NCI-H524 (cell line): ENCODE measurements at places on chromosomes 7 and 10.

DNA sequence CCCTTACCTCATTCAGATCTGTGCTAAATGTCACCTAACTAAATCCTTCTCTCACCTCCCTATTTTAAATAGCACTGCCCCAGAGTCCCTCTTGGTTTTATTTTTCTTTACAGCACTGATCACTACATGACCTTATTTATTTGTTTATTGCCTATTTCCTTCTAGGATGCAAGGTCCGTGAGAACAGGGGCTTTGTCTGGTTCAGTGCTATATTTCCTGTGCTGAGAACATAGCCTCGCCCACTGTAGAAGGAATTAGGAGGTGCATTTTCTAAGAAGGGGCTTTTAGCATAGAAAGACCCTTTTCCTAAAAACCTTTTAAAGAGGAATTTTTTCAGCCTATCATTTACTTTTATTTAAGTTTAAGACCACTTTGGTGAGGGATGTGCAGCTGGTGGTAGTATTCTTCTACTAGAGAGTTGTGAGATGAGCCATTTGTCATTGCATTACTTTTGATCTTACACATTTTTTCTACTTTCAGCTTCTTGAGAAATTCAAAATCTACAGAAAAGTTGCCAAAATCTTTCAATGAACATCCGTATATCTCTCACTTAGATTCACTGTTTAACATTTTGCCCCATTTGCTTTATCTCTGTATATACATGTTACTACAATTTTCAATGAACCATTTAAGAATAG, 13.5 kb upstream of the PCGF5 start:
- no peak for DNase-seq

GRCh38 chr7:37916673-37917660, at the start of gene SFRP4:
Gene SFRP4, minus strand, starts transcription at chr7:37916817. Its CDS starts 280 bp downstream, at chr7:37916537.
- DNase-seq: peak; percentile 73

GRCh38 chr7:112052993-112053736, 153.0 kb downstream of the DOCK4 start:
- DNase-seq: no peak

- DNase-seq: no peak
These were observed 50.1 kb upstream of the FEZF1 start for GRCh38 chr7:122354656-122355055.

GRCh38 chr7:125241548-125241947, 311.9 kb upstream of the POT1 start:
- DNase-seq: no peak

DNA sequence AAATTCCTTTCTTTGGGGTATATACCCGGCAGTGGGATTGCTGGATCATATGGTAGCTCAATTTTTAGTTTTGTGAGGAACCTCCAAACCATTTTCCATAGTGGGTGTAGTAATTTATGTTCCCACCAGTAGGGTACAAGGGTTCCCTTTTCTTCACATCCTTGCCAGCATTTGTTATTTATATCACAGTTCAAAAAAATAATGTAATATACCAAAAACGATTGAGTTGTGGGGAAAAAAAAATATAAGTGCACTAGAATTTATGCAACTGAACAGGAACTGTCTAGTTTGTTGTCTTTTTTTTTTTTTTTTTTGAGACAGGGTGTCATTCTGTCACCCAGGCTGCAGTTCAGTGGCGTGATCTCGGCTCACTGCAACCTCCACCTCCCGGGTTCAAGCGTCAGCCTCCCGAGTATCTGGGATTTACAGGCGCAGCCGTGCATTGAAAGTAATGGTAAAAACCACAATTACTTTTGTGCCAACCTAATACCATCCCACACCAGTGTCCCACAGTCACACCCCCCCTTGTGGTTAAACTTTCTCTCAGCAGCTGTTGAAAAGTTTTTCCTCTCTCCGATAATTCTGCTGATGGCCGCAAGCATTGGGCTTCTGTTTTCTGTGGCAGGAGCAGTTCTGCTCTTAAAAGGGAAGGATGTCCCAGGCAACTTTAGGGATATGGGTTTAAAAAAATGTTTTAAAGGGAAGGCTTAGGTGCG, 6.8 kb upstream of the LAT2 start:
- peak; percentile 16 for DNase-seq

DNA sequence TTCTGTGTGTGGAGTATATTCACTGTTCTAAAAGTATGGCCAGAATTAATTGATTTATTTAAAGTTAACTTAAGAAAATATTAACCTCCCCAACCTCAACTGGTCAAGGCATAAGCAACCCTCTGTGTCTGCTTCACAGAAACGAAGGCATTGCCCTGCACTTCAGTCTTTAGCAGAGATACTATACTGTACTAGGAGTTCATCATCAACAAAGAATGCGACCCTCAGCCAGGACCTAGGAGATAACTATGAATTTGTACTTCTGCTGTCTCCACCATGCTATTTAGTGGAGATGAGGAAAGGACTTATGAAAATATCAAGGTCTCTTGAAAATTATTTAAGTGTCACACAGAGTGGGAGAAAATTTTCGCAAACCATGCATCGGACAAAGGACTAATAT, 35.7 kb upstream of the SEMA3D start:
- DNase-seq: no peak

DNA sequence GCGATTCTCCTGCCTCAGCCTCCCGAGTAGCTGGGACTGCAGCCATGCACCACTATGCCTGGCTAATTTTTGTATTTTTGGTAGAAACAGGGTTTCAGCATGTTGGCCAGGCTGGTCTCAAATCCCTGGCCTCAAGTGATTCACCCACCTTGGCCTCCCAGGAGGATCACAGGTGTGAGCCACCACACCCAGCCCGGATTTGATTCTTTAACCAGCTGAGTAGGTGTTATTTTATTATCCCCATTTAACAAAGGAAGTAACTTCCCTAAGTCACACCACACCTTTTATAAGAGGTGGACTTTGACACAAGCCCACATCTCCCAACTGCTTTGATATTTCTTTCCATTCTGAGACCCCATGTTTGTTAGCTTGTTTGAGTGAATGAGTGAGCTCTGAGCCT, 25.0 kb downstream of the SLC25A28 start:
- no peak for DNase-seq

DNA sequence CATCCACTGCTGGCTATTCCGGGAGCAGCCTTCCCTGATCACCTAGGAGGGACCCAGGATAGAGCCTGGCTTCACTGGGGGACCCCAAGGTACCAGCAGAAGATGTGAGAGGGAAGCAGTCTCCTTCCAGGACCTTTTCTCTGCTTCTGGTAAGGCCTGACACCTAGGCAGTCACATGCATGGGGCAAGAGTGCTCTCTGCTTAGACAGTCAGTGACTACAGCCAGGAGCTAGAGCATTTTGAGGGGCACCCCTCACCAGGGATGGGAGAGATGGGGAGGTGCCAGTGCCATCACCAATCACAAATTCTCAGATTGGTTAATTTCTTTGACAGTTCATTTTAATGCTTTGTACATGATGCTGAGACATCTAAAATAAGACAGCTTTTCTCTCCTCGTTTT, 13.9 kb upstream of the ADO start:
- DNase-seq: no peak

GRCh38 chr10:48983648-48984351, 44.2 kb upstream of the LRRC18 start:
- no peak for DNase-seq

GRCh38 chr10:21888959-21889358, 114.6 kb downstream of the DNAJC1 start:
- no peak for DNase-seq

GRCh38 chr10:78768041-78768835, 300.5 kb upstream of the ZMIZ1 start:
- no peak for DNase-seq

GRCh38 chr10:125846894-125847293, 23.5 kb downstream of the BCCIP start:
- DNase-seq: no peak

- DNase-seq: no peak
These were observed 43.6 kb upstream of the CDK14 start for GRCh38 chr7:90552521-90552920.

GRCh38 chr10:99337311-99337811, 8.2 kb downstream of the CNNM1 start:
- no peak for DNase-seq

DNA sequence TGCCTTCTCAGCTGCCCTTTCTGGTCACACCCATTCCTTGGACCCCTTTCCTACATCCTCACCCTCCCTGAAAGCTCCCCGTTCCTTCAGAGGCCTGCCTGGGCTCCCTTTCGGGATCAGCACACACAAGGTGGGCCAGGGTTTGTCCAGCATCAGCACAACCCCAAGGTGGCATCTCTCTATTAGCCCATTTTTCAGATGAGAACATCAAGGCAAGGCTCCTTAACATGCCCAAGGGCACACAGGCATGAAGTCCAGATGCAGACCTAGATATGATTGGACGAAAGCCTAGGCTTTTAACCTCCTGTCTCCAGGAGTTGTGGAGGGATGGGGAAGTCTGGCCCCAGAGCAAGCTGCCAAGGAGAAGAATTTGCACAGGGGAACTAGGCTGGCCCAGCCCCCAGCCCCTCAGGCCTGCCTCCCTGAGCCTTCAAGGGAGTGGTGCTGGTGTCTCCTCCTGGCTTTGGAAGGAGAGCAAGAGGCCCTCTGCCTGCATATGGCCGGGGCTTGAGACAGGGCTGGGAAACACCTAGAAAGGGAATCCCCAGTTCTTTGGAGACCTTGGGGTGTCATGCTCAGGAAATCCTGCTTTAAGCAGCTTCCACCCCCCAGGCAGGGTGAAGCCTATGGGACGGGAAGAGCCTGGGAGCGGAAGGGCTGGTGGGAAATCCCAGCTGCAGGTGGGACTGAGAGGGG, 9.0 kb upstream of the VSIR start:
- no peak for DNase-seq

GRCh38 chr7:77434570-77435275, 18.6 kb upstream of the GSAP start:
- no peak for DNase-seq

DNA sequence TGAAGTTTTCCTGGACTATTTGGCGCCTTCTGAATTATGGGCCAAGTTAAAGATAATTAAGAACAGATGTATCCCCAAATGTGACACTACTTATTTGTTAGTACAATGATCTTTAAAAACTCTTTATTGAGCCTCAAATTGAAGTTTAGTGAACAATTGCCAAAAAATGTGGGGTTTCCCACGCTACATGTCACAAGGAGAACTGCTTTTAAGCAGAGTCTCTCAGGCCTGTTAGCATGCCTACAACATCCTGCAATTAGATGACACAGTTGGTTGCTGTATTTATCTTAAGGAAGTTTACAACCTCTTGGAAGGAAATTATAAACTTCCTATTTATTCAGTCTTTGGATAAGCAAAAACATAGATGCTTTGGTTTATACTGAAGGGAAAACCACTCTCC, 733.0 kb downstream of the TNS3 start:
- no peak for DNase-seq

- no peak for DNase-seq
These were observed 261.4 kb downstream of the BAMBI start for GRCh38 chr10:28938745-28939144.

GRCh38 chr7:156055206-156055822, 243.1 kb upstream of the SHH start:
- no peak for DNase-seq

DNA sequence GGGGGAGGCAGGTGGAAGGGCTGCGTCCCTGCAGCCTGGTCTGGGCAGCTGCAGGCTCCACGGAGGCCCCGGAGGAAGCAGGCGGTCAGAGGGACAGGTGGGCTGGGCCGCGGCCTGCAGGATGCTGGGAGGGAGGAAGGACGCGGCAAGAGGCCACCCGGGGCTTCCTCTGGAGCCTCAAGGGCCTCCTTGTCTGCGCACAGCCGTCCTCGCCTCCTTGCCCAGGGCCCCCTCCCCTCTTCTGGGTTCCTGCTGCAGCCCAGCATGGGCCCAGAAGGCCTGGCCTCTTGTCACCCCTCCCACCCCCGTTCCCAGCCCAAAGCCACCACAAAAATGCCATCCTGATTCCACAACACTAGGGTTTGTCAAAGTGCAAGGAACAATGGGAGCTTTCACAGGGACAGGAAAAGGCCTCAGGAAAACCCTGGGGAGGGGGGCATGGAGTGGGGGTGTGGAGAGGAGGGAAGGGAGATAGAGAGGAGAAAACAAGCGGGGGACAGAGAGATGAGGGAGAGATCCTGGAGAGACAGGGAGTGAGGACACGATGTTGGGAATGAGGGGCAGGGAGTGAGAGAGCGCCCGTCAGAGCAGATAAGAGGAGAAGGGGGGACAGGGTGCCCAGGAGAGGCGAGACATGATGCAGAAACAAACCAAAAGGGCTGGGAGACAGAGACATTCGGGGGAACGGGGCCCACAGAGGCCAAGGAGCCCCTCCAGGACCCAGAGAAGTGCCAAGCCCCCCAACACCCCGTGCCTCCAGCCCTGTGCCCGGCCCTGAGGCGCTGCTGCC, 41.8 kb downstream of the ZCCHC24 start:
- no peak for DNase-seq

- no peak for DNase-seq
These were observed 6.7 kb downstream of the CALN1 start for GRCh38 chr7:72405418-72405817.

- no peak for DNase-seq
These were observed 4.0 kb downstream of the VSIR start for GRCh38 chr10:71769279-71769823.

DNA sequence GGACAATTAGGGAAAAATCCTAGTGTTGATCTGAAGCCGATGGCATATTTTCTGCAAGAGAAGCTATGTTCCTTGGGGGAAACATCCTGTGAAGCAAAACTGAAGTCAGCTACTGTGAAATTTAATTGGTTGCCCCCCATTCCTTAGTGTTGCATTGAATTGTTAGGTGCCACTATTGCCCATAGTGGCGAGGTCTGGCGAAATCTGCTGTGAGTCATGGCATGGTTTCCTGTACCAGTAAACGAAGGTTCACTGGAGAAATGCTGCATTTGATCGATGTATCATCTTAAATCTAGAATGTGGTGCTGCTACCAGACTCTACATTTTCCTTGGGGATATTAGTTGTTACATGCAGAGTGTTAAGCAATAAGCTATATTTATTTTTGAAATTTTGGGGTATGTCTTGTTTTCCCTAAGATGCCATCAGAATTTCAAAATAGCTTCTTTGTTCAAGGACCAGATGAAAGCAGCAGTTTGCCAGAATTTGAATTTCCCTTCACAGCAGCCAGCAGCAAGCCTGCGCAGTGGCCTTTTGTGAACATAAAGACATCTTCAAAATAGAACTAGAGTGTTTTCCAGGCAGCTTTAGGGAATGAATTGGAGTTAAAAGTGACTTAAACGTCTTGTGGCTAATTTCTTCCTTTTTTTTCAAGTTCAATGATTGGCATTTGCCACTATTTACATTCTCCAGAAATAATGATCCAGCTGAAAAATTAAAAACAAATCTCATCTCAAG, 348.6 kb upstream of the COBL start:
- no peak for DNase-seq

DNA sequence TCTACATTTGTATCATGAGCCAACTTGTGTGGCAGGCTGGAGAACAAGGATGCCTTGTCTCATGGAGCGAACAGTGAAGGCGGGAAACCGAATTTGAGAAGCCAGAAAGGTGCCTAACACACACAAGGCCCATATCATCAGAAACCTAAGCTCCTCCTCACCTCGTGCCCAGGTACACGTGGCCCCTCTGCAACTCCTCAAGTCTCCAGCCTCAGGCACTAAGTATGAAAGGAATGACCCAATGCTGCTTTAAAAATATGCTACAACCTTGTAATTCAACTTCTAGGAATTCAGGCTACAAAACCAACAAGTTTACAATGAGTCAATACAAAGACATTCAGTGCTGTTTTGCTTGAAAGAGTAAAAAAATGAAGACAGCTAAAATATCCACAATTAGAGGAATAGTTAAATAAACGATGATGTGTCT, 95.7 kb downstream of the CDK6 start:
- no peak for DNase-seq
